ENCODE measurements at places on chromosomes 13 and 19.

DNA sequence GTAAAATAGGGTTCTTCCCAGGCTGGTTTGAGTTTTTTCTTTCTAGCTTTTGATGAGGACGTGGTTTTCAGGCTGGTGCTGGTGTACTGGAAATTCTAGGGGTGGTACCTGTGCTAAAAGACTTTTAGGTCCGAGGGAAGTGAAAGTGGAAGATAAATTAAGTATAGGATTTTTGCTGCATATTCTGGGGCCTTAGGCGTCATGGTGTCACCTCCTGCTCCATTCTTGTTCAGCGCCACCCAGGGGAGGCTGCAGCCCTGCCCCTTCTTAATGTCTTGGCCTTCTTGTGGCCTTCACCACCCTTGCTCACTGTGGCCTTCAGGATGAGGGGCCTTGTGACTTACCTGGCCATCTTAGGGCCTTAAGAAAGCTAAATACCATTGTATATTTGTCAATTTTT is 12.4 kb downstream of the ZNF552 start:
- DNase-seq = no peak

GRCh38 chr19:19697589-19697988 is 28.9 kb downstream of the ZNF101 start:
- no peak for DNase-seq

- DNase-seq = peak; percentile 67
These were observed 2.0 kb upstream of the RNF126 start for GRCh38 chr19:664913-665443.

GRCh38 chr19:33668968-33669367 is 47.2 kb downstream of the CHST8 start:
- no peak for DNase-seq

DNA sequence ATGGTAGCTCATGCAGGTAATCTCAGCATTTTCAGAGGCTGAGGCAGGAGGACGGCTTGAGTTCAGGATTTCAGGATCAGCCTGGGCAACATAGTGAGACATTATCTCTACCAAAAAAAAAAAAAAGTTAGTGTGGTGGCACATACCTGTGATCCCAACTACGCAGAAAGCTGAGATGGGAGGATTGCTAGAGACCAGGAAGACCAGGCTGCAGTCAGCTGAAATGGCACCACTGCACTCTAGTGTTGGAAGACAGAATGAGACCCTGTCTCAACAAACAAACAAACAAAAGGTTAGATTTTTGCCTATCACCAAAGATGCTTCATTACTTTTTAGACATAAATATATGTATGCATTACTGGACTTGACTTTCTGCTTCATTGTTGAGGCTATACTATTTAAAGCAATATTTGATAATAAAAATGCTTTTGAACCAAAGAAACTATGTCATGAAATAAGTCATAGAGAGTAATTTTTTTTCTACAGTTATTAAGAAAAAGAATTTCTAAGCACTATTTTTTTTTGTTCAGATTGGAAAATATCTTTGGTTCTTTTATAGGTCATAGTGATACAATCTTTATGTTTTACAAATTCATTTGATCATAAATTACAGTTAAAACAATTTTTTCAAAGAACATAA is 1180.1 kb upstream of the ATXN8OS start:
- peak; percentile 24 for DNase-seq

DNA sequence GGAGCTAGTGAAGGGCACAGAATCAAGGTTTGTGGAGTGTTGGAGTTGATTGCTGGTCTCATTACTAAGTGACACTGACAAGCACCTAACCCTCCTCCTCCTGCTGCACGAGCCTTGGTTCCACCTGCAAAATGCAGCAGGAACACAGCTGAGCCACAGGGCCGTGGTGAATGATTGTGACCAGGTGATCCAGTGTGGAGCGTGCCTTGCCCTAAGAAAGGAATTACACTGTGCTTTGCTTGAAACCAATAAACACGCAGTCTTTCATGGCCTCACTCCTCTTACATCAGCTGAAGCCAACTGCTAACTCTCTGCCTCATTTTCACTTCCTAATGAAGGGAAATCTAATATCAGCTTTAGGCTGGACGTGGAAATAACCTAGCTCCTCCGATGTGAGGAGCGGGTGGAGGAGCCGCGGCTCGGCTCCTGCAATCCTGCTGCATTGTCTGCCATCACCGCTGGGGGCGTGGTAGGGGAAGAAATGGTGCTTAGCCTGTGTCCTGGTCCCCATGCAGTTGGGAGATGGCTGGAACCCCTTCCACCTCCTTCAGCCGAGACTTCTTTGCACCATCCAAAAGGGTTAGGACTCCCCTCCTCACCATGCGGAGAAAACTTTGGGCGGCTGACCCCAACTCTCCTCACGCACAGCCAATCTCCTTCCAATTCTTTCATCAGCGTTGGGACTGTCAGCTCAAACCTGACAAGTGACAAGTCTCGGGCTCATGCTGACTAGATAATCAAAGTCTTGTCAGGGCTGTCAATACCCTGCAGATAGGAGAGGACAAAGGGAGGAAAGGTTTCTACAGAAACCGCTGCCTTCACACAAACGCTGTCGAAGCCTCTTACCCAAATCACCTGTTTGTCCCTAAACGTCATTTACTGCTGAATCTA is 427.9 kb downstream of the ZNF536 start:
- no peak for DNase-seq

GRCh38 chr19:51837145-51837544 is 42.2 kb downstream of the FPR3 start:
- DNase-seq = no peak

DNA sequence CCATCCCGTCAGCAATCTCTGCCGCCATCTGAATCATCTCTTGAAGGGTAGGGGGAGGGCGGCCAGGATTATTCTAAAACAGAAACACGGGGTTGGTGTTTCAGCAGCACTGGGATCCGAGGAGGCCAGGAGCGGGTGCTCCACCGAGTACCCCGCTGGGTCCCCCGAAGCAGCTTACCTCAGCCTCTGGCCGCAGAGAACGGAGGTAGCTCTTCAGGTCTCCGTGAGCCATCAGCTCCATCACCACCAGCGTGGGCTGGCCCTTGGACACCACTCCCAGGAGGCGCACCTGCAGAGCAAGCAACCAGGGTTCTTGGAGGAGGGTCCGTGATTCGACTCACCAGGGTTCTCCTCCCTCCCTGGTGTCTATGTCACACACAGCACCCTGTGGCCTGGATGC is 53.2 kb downstream of the ZNF557 start:
- DNase-seq = no peak

DNA sequence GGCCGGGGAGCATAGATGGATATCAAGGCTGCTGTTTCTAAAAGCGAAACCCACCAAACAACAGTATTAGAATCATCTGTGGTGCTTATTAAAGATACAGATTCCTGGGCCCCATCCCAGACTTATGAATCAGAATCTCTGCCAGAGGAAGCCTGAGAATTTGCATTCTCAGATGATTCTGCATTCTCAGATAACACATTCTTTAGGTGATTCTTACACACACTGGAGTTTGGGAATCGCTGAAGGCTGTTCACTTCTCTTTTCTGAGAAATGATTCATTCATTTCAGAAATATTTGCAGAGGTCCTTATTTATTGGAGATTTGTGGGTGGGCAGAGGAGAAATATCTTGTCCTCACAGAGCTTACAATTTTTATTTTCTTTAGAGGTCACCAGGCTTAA is 24.4 kb downstream of the ALOX5AP start:
- DNase-seq = no peak

DNA sequence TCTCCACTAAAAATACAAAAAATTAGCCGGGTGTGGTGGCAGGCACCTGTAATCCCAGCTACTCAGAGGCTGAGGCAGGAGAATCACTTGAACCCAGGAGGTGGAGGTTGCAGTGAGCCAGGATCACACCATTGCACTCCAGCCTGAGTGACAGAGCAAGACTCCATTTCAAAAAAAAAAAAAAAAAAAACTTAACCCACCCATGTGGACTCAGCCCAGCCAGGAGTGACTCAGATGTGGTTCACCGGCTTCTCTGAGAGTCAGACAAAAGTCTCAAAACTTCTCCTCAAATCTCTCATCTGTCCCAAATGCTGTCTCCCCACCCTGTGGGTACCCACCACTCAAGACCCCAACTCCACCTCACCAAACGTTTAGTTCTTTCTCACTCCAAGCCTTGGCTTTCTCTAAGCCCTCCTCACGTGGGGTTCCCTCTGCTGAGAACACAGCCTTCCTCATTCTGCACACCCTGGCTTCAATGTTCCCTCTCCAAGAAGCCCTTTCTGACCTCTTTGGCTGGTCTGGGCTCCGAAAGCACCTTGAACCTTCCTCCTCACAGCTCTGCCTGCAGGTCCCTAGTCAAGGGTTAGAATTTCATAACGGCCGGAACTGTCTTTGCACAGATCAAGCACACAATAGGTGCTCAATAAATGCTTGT is 11.1 kb upstream of the RAB3A start:
- DNase-seq = no peak

DNA sequence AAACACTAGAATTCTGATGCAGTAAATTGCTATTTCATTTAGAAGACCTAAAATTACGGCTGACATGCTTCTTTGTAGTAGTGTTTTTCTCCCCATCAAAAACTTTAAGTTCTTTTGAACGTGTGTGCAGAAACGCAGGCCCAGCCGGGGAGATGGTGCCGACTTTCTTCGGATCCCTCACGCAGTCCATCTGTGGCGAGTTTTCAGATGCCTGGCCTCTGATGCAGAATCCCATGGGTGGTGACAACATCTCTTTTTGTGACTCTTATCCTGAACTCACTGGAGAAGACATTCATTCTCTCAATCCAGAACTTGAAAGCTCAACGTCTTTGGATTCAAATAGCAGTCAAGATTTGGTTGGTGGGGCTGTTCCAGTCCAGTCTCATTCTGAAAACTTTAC is 98.3 kb downstream of the TNFRSF19 start:
- no peak for DNase-seq

DNA sequence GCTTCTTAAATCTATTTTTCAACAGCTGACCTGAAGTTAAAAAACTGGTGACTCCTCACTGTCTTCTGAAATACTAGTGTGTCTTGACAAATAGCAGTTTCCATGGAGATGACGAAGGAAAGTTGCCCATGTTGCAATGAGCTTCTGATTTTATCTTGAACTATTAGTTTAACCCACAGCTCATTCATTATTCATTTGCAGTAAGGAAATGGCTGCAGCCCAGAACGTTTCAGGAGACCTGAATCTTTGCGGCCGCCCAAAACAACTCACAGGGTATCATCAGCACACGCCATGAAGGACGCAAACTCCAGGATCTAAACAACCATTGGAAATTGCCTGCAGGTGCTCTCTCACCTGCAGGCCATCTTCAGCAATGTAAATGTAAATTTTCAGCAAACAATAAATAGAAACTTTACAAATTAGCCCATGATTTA is 142.5 kb downstream of the DCLK1 start:
- no peak for DNase-seq

- DNase-seq = no peak
These were observed 7.2 kb downstream of the ERFL start for GRCh38 chr19:41920882-41921576.

GRCh38 chr19:7554990-7555864 is 19.7 kb downstream of the PNPLA6 start:
- no peak for DNase-seq

DNA sequence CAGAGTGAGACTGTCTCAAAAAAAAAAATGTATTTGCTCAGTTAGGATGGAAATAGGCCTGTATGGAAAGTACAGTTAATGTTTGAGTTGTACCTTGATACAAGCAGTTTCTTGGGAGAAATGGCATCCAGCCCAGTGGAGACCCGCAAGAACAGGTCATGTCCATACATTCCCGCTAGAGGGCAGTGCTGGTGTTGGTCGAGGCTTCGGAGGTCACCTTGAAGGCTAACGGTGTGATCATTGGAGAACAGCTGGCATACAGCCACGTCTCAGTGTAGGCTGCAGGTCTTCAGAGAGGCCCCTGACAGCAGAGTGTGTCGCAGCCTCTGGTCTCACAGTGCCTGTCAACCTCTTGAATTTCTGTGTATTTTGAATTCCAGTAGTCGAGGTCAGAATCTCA is 7.5 kb downstream of the ZNF610 start:
- peak; percentile 70 for DNase-seq

DNA sequence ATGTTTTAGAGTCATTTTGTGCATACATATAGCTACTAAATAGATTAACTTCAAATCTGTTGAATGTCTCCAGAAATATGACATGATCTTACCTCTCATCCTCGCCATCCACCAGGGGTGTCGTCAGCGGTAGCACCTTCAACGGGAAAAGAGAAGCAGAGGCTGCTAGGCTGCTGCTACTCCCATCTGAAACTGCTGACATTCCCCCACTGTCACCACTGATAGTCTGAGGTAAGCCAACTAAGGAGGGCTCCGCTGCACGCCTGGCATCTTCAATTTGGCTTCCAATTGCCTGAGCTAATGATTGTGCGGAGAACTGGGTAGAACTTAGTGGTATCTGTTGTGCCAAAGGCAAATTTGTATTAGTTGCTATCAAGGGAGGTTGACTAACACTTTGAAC is 3.1 kb downstream of the TSC22D1 start:
- no peak for DNase-seq

DNA sequence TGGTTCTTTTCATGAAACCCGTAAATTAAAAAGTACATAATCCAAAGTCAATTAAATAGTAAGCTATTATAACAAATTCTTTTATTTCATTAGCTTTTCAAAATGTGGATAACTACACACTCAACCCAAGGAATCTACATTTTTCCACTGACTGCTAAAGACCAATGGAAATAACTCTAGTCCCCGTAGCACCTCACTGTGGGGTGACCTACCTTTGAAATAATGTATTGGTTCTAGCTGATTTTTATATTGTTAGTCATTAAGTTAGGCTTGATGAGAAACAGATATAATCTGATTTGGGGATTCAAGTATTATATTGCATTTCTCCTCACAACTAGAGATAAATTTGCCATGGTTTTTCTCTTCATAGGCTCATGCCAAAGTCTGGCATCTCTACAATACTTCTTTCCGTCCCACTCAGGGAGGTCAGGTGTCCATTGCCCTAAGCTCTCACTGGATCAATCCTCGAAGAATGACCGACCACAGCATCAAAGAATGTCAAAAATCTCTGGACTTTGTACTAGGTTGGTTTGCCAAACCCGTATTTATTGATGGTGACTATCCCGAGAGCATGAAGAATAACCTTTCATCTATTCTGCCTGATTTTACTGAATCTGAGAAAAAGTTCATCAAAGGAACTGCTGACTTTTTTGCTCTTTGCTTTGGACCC is 37.3 kb downstream of the KL start:
- no peak for DNase-seq
